ENCODE measurements at places on chromosomes 13 and 19.

DNA sequence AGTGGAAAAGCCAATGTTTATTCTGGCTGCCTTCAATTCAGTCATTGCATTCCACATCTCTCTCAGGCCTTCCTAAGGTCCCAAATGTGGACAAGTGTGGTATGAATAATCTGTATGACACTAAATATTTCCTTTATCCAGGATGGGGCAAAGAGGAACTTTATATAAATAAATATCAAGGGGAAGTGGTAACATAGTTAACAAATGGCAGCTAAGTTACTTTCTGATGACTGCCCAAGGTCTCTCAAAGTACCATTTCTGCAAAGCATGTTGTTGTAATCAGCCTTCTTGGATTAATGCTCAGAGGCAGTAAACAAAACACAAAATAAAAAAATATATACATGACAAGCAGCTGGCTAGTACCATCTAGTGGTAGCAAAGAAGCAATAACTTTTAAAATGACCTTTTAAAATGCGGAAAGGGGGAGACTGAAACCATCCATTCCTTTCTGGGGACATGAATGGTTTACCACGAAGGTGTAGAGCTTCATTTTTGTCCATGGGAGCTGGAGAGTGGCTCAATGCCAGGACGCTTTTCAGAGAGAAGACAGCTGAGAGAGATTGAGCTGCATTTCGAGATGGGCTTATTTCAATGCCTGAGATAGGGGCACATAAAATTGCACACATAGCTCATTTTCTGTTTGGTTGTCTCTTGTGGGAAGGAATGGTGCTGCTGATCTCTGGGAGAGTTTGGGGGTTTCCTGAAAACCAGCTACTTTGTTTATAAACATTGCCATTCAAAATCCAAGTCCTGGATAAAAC lies 259.2 kb downstream of the RFC3 start:
- DNase-seq, result no peak

GRCh38 chr19:45822716-45823115 lies 7.6 kb upstream of the RSPH6A start:
- no peak for DNase-seq

- DNase-seq, result no peak
These were observed 24.9 kb upstream of the PIK3R2 start for GRCh38 chr19:18128044-18128443.

DNA sequence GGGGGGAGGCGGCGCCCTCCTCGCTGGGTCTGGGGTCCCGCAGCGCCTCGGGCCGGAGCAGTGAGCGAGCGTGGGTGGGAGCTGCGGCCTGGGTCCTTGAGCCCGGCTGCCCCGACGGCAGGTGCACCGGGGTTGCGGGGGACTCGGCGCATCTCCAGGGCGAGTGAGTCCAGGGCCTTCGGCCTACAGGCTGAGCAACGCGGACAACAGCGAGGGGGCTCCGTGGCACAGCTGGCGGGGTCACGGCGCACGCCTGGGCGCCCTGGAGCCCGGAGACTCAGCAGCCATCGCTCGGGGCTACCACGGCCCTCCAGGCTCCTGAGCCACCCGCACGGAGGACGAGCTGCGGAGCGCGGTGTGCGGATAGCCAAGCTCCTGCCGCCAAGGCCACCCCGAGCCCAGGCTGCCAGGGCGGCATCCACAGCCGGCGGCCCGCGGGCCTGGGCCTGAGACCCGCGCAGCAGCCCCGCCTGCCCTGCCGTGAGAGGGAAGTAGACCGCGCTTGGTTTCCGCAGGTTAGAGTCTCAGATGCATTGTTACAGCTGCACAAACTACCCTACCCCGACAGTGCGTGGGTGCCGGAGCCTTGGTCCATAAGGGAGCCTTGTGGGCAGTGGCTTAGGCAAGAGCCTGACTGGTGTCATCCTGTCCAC lies 253.9 kb upstream of the SGCG start:
- no peak for DNase-seq

- DNase-seq, result peak; percentile 85
These were observed at the start of gene LPAR6 for GRCh38 chr13:48412881-48413351. LPAR6 (minus strand) TSS chr13:48413113; CDS start chr13:48412423, 690 bp downstream.

DNA sequence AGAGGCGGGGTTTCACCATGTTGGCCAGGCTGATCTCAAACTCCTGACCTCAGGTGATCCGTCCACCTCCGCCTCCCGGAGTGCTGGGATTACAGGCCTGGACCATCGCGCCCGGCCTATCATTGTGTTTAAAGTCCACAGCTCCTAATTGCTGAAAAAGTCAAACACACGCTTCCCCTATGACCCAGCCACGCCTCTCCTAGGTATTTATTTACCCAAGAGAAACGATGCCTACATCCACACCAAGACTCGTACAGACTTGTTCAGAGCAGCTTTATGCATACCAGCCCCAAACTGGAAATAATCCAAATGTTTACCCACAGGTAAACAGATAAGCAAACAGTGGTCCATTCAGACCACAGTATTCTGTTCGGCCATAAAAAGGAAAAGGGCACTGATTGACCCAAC lies 15.1 kb downstream of the ZNRF4 start:
- no peak for DNase-seq

DNA sequence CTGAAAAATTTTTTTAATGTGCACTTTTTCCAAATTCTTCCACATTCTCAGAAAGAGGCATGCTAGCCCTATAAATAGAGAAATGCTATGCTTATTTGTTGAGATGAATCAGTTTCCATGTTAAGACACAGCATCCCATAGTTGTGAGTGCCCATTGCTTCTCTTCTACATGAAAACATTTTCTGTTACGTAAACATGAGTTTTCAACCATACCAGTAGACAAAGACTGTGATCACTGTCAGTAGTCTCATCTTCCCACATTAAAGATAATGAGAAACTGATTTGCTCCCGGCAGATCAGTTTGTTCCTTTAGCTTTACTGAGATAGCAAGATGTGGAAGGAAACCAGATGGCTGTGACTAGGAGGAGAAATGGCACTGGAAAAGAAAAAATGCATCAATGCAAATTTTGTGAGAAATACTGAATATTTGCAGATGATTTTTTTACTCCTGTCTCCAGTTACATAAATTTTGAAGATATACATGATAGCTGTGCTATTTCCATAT lies 45.8 kb upstream of the UFM1 start:
- DNase-seq, result no peak

DNA sequence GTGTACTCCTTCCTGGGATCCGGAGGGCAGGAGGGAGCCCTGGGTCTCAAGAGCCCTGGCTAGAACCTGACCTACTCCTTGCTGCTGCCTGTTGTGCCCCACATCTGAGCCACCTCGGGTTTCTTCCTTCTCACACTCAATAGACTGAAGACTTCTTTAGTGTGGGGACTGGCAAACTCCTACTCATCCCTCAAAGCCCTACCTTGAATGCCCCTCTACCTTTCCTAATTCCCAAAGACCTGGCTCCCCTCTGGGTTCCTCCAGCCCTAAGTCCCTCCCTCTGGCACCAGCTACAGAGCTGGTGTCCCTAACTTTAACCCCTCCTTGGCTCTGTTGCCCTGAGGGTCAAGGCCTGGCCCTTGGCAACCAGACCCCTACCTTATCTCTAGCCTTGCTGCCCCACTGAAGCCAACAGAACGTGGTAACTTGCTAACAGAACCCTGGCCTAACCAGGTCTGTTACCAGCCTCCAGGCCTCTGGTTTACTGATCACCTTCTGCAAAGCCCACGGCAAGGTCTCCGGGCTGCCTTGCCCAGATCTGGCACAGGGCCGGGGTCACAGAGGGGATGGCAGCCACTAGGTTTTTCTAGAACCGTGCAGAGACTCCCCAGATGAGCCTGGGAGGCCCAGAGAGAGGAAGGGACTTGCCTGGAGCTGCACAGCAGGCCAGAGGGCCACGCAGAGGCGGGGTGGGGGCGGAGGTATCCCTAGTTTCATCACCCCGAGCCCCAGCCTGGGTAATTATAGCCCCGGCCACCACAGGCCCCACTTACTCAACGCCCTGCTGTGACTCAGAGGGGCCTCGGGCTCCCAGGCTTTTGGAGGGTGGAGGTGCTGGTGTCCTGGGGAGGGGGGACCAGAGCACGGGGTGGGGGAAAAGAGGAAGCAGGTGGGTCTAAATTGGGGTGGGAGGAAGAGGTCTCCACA lies 15.3 kb downstream of the ZBTB7A start:
- no peak for DNase-seq

DNA sequence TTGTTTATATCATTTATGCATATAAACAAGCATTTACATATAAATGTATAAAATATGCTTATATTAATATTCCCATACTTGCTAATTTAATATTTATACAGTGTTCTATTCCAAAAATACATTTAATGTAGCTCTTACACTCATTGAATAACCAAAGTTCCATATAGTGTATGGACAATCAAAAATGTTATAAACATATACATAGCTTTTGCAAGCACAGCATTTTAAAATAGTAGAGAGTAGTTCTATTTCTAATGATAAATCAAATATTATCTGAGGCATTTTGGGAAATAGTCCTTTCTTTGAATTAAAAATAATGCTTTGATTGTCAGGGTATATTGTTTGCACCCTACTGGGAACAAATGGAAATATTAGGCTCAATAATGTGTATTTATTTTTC lies 22.5 kb upstream of the COG6 start:
- DNase-seq, result no peak

DNA sequence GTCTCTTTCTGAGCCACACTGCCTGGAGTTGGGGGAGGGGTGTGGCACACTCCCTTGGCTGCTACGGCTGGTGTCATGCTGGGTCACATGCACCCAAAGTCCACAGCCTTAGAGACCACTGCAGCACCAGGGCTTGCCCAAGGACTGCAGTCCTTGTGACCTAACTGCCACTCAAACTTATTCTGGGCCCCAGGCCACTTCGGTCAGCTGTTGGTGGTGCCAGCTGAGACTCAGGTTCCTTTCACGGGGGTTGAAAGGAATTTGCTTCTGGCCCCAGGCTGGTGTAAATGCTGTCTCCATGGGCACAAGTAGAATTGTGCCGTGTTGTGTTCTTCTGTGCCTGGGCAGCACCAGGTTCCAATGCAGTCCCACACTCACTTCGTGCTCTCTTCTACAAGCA lies 9.5 kb upstream of the VN1R1 start:
- no peak for DNase-seq

- DNase-seq, result no peak
These were observed 46.9 kb downstream of the FGF9 start for GRCh38 chr13:21717817-21718216.

DNA sequence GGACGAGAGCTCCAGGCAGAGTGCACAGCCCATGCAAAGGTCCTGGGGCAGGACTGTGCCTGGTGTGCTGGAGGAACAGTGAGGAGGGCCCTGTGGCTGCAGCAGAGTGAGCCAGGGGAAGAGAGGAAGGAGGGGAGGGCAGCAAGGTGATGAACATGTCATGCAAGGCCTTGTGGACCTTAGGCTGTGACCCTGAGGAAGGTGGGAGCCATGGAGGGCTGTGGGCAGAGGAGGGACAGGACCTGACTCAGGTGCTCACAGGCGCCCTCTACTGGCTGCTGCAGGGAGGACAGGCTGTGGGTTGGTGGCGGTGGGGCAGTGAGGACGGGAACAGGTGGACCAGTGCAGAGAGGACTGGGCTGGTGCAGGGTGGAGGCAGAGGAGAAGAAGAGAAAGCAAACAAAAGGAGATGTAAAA lies 170.3 kb downstream of the PTPRS start:
- peak; percentile 50 for DNase-seq

DNA sequence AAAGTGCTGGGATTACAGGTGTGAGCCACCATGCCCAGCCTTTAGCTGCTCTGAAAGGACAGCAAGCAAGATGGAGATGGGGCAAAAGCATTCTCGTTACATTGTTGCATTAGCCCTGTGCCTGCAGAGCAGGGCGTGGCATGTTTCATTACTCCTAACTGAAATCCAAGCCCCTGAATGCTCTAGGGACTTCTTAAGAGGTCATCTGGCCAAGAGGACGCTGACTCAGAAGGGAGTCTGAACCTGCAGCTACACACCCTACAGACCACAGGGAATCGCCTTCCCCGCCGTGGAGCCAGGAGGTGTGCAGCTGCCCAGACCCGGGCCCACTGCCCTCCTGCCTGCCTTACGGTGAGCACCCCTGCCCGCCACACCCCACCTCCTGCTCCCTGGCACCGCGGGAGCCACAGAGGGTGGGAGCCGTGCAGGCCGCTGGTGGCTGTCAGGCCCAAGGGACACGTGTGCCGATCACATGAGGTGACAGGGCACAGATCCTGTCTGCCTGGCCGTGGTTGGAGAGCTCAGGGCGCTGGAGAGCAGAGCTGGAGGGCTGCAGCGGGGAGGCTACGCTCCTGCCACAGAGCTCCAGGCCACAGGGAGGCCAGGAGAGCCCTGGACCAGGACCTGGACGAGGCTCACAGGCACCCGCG lies 27.2 kb downstream of the ADPRHL1 start:
- DNase-seq, result no peak

DNA sequence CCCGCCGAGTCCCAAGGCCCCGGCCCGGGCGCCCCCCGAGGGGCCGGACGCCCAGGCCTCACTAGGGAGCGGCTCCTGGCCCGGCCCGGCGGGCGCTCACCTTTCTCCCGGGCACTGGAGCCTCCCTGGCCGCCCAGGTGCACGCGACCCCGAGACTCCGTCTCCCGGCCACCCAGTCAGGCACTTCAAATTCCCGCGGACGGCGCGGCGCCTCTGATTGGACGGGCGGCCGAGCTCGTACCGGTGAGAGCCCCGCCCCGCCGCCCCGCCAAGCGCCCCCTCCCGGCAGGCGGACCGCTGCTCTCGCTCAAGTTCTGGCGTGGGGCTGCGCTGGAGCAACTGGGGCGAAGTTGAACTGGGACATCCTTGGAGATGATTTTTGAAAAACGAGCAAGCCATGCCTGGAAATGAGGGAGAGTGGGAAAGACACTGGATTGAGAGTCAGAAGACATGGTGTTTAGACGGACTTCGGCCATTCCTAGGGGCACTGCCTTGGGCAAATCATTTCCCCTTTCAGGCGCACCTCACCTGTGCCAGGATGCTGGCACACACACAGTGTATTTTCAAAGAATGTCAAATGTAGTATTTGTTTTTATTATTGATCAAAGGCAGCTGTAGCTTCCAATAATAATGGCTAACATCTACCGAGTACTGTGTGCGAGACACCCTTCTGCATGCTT lies 485.3 kb downstream of the UQCRFS1 start:
- no peak for DNase-seq

GRCh38 chr19:32313569-32314265 lies 31.7 kb upstream of the ZNF507 start:
- DNase-seq, result no peak

- DNase-seq, result no peak
These were observed 225.3 kb downstream of the NHLRC3 start for GRCh38 chr13:39263531-39263930.

DNA sequence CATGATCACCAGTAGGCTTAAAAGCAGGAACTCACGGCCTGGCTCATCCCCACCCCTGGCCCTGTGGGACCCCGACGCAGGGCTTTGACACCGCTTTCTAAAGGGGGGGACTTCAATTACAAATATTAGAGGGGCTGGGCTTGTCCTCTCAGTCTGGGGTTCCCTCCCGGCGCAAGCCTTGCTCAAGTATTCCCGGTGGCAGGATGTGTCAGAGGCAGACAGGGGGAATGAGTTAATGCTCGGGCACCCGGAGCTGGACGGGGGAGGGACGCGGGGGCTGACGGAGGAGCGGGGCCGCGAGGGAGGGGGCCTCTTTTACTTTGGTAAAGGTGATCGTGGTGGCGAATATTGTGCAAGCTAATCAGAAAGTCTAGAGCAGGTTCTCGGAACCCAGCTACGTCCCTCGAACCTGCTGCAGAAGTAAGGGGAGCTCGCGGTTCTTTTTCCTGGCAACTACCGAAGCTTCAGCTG lies 1.1 kb downstream of the FGF14 start:
- no peak for DNase-seq

GRCh38 chr19:58009666-58010301 lies 7.2 kb upstream of the ZNF606 start:
- no peak for DNase-seq

- DNase-seq, result no peak
These were observed 65.3 kb downstream of the GPR12 start for GRCh38 chr13:26695360-26695705.

All from KBM-7 (cell line).